Umbilical cord (tissue), 2 donors: ENCODE measurements at places on chromosomes 1 and 21. TPM values are rescaled to one million over a fixed set of nuclear protein-coding genes. Genes with fewer than 3 reads are reported as not detected.

DNA sequence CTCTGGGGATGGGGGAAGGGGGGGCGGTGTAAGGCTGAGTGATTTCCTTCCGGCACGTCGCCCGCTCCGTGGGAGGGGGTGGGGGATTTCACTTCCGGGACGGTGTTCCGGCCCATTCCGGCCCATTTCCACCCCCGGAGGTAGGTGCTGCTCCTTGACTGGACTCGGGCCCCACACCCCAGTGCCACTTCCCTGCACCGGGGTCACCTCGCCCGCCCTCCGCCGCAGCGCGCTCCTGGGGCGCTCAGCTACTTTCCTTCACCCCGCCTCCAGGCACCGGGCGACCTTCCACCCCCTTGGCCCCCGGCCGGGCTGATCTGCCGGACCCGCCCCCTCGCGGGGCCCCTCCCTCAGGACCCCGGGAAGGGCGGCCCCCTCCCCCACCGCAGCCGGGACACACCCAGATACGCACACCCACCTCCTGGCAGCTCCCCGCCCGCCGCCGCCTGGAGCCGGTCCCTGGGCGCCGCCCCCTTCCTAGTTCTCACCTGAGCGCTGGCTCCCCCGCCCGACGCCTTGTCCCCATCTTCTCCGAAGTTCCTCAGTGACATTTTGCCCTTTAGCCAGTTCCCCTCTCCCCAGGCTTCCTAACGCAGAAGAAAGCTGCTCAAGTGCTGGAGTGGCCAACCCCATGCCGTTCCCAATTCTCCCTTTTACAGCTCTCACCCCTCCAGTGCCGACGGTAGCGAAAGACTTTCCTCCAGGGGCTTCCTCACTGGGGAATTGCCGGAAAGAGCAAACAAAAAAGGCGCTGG is at the start of gene ZBTB37:
ZBTB37 (plus strand) TSS at position 115 of the 755 bp plus-strand sequence. CDS start 1,846 bp downstream, outside the sequence.
- DNase-seq: peak; percentile 88

GRCh38 chr1:67839826-67840225 is 6.6 kb upstream of the GNG12 start:
- DNase-seq: no peak

DNA sequence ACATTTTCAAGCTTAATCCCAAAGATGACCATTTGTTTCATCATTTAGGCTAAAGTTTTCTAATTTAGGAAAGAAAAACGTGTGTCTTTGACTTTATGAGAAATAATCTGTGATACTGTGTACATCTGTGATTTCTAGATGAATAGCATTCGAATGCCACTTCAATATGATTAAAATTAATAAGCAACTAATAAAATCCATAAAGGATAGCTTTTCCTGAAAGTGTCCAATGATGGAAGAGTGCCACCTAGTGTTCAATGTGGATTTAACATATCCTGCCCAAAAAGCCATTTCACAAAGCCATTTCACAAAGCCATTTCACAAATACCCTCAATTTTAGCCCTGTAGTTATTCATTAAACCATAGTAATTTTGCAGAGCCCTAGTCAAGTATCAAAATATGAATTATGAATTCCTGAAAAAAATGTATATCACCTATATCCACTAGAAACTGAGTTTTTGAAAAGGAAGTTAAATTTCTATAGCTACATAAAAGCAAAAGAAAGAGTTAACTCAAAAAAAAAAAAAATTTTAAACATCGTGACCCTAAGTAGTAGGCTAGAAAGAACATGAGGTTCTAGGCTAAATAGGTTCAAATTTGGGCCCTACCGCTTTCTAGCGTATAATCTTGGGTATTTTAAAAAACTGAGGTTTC is 19.1 kb downstream of the NME7 start:
- peak; percentile 58 for DNase-seq

CDK11A gene
- 21.9 TPM for total RNA-seq

S100A1 gene
- 0.24 TPM for total RNA-seq

DNA sequence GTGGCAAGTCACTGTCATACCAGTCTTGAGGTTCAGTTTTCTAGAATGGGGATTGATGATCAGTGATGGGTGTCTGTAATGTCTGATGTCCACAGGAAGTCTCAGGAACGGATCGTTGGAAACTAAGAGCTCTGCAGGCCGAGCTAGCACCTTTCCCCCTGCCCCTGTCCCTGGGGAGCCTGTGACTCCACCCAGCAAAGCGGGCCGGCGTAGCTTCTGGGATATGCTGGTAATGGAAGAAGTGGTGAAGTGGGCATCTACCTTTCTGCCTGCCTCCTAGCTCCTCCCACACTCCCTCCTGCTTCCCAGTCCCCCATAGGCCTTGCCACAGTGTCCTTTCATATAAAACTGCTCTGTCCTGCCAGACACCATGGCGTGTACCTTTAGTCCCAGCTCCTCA is 13.4 kb downstream of the HYI start:
- no peak for DNase-seq

DMRTA2 gene
- 0.24 TPM for total RNA-seq

DNA sequence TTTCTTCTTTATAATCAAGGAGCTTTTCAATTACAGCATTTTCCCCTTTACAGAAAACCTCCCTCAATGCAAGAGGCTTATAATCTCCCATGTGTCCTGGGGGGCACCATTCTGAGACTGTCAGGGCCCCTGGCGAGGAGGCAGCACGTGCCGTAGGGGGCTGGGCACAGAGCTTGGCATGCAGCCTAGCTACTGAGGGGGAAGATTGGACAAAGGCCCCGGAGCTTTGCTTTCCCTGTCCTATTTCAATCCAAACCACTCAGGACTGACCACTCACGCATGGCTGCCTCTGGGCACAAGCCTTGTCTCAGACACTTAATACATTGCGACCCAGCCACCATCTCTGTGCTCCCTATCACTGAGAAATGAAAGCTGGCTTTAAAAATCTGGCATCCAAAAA is 2.8 kb upstream of the RAP1GAP start:
- DNase-seq: no peak
